ENCODE measurements at places on chromosomes 2 and 18. TPM values are rescaled to one million over a fixed set of nuclear protein-coding genes. Genes with fewer than 3 reads are reported as not detected.

Gene SIX2
- not detected for total RNA-seq

Gene NPPC
- not detected for total RNA-seq

Gene IL36B
- total RNA-seq, result not detected

Gene LCT
- total RNA-seq, result 0.19 TPM

Gene TYW5
- total RNA-seq, result 7.5 TPM

Gene RALB
- 7.2 TPM for total RNA-seq

Gene PRSS56
- total RNA-seq, result not detected

Gene SERPINB2
- total RNA-seq, result not detected

Gene EMX1
- total RNA-seq, result not detected

Gene CYP27C1
- not detected for total RNA-seq

Gene ABCG8
- total RNA-seq, result not detected

Gene PLGLB1
- 12.2 TPM for total RNA-seq

Gene SERPINB4
- total RNA-seq, result not detected

Gene ALK
- not detected for total RNA-seq

Gene TMEM18
- 46.1 TPM for total RNA-seq

Gene BOK
- total RNA-seq, result not detected

Gene CAPN13
- not detected for total RNA-seq

Gene TET3
- total RNA-seq, result 11.6 TPM

Gene TBR1
- 0.15 TPM for total RNA-seq

Gene COL5A2
- 3.0 TPM for total RNA-seq

Gene STAT4
- total RNA-seq, result not detected

Gene MAL
- not detected for total RNA-seq

Gene KLF7
- total RNA-seq, result 8.8 TPM

Gene TMEM169
- total RNA-seq, result not detected

Gene CMPK2
- total RNA-seq, result 26.6 TPM

Gene FOXD4L1
- total RNA-seq, result 0.72 TPM

Gene RANBP2
- 81.4 TPM for total RNA-seq

Gene INPP5D
- total RNA-seq, result 145 TPM

Gene RNF144A
- 0.07 TPM for total RNA-seq

Gene VWC2L
- not detected for total RNA-seq

Gene TP53I3
- 3.4 TPM for total RNA-seq

Gene PCARE
- not detected for total RNA-seq

Gene HOXD13
- not detected for total RNA-seq

Gene CYP1B1
- total RNA-seq, result not detected

Gene CPS1
- total RNA-seq, result 5.0 TPM

Gene PDE11A
- total RNA-seq, result 0.52 TPM

Gene OTOS
- total RNA-seq, result not detected

Gene SATB2
- 1.7 TPM for total RNA-seq

Gene ID2
- 33.9 TPM for total RNA-seq

Gene DTNA
- not detected for total RNA-seq

Gene PLEK
- 224 TPM for total RNA-seq

Gene PLCD4
- total RNA-seq, result 0.43 TPM

Gene RNASEH1
- total RNA-seq, result 33.9 TPM

Gene BUB1
- 48.2 TPM for total RNA-seq
